Cortex of kidney (tissue), 1 donor: ENCODE measurements at places on chromosomes 4 and X.

DNA sequence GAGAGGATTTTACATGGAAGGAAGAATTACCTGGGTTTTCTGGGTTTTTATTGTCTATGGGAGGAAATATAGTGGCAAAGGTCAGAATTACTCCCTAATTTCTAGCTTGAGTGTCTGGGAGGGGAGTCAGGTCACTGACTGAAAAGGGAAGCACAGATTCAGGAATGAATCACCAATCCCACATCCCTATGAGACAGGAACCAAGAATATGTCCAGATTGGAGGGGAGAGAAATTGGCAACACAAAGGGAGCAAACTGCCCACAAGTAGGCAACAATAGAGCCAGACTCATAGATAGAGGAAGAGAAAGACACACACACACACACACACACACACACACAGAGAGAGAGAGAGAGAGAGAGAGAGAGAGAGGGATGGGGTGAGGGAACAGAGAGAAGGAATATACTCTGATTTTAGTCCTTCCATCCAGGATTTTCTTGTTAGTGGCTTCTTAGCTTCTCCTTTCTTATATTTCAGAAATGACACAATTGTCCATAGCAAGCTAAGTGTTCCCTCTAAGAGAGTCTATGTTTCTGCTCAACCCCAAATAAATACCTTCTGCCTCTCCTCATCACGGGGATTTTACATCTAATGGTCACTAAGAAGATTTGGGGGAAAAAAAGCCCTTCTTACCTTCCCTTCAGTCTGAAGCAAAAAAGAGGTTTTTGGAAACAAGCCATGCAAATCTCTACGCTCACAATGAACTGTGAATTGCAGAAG lies 12.0 kb downstream of the P2RY10 start:
- DNase-seq = no peak

DNA sequence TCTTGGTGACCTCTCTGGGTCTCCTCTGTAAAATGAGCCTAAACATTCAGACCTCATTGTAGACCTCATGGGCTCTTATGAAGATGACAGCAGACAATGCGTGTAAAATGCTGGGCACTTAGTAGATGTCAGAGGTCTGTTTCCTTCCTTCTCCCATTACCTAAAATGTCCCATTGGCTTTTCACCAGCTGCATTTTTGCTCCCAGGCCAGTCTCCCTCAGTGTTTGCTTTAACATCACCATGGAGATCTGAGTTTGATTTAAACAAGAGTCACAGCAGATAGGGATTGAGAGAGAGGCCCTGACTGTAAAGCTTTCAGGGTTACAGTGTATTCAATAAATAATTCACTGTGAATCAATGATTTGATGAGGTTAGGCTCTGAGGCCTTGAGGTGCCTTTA lies 24.3 kb downstream of the PSAPL1 start:
- no peak for DNase-seq

DNA sequence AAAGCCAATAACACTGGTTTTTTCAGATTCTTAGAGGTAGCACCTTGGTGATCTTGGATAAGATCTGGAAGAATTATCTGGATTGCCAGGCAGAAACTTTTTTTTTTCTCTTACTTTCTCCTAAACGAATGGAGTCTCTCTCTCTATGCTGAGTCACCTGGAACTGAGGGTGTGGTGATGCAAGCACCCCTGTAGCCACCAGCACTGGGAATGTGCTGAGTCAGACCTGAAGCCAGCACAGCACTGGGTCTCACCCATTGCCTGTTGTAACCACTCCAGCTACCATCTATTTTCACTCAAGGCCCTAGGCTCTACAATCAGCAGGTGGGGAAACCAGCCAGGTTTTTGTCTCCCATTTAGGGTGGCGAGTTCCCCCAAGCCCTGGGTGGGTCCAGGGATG lies 923.8 kb downstream of the RAPGEF2 start:
- DNase-seq = no peak

DNA sequence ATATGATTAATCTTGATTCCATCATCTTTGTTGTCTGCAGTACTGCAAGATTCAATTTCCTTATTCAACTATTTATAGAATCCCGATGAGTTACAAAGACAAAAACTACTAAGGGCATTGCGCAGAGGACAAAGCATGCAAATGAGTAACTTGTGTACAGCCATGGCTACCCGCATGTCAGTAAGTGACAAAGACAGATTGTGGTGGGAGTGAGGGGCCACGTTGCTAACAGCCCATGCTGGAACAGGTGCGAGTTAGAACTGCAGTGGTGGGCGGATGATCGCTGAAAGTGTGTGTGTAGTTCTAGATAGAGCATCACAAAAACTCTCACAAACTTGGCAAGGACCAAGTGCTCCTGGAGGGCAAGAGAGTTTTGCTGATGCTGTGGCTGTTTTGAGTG lies 49.5 kb downstream of the ACOX3 start:
- no peak for DNase-seq
